Adrenal gland (tissue), 19 donors: ENCODE measurements at places on chromosomes 11 and 22. TPM values are rescaled to one million over a fixed set of nuclear protein-coding genes. Genes with fewer than 3 reads are reported as not detected.

SLC29A2 gene
- 1.3 TPM for total RNA-seq

CRYBB2 gene
- total RNA-seq = not detected

MPZL3 gene
- total RNA-seq = 1.1 TPM

CHRNA10 gene
- total RNA-seq = 0.51 TPM

CNIH2 gene
- total RNA-seq = not detected

OR52H1 gene
- not detected for total RNA-seq

FAM111B gene
- 0.28 TPM for total RNA-seq

ACR gene
- not detected for total RNA-seq

LRRC56 gene
- 0.98 TPM for total RNA-seq

HARBI1 gene
- 7.4 TPM for total RNA-seq

CD248 gene
- total RNA-seq = 16.5 TPM

HEPHL1 gene
- not detected for total RNA-seq

APOL6 gene
- total RNA-seq = 6.7 TPM

OR8D4 gene
- total RNA-seq = not detected

PATE4 gene
- total RNA-seq = not detected

TEAD1 gene
- 48.6 TPM for total RNA-seq

FEN1 gene
- total RNA-seq = 8.4 TPM

SHANK3 gene
- 1.2 TPM for total RNA-seq

DEPDC7 gene
- 0.41 TPM for total RNA-seq

PVALB gene
- total RNA-seq = not detected

TMEM191C gene
- total RNA-seq = 0.14 TPM

SYT7 gene
- total RNA-seq = 0.09 TPM

SMIM35 gene
- total RNA-seq = 0.10 TPM

DAGLA gene
- 4.2 TPM for total RNA-seq

CDHR5 gene
- 1.1 TPM for total RNA-seq

SLC22A12 gene
- total RNA-seq = not detected

MYO7A gene
- total RNA-seq = 97.3 TPM

USP2 gene
- 9.6 TPM for total RNA-seq

ANGPTL5 gene
- total RNA-seq = 0.14 TPM

LINC01488 gene
- total RNA-seq = not detected

XKR3 gene
- total RNA-seq = not detected

NTM gene
- total RNA-seq = 5.4 TPM

OR10D3 gene
- total RNA-seq = not detected
